ENCODE measurements at places on chromosomes 16 and 17. TPM values are rescaled to one million over a fixed set of nuclear protein-coding genes. Genes with fewer than 3 reads are reported as not detected.

GRCh38 chr17:80025140-80025539 is 10.5 kb downstream of the TBC1D16 start:
- no peak overlapping the region for H3K27ac ChIP-seq
- no peak for DNase-seq
- no peaks in the 10 kb centered on the region for H3K4me1 ChIP-seq
- no peaks in the 10 kb centered on the region for H3K36me3 ChIP-seq
- peaks cover 4% of the 10 kb centered on the region for H3K27me3 ChIP-seq
- no peak overlapping the region for H3K4me3 ChIP-seq

NEK8 gene
- total RNA-seq = 8.0 TPM

GRCh38 chr17:59315866-59316265 is 15.6 kb upstream of the YPEL2 start:
- no peaks in the 10 kb centered on the region for H3K27me3 ChIP-seq
- no peak overlapping the region for H3K27ac ChIP-seq
- no peaks in the 10 kb centered on the region for H3K36me3 ChIP-seq

MRPL10 gene
- total RNA-seq = 60.1 TPM

- H3K4me3 ChIP-seq = no peak overlapping the region
- peaks cover 10% of the 10 kb centered on the region for H3K4me1 ChIP-seq
- no peak for DNase-seq
- peaks cover 12% of the 10 kb centered on the region for H3K36me3 ChIP-seq
Observed at GRCh38 chr17:29073520-29073919, 30.6 kb downstream of the PIPOX start.

GRCh38 chr16:48526058-48526957 is 83.7 kb downstream of the N4BP1 start:
- no peaks in the 10 kb centered on the region for H3K4me1 ChIP-seq
- no peaks in the 10 kb centered on the region for H3K27me3 ChIP-seq
- no peak for DNase-seq
- no peak overlapping the region for H3K27ac ChIP-seq

GRCh38 chr17:15892731-15893657 is 51.9 kb upstream of the ADORA2B start:
- no peaks in the 10 kb centered on the region for H3K36me3 ChIP-seq
- no peak overlapping the region for H3K4me3 ChIP-seq
- H3K4me1 ChIP-seq = no peaks in the 10 kb centered on the region
- no peak overlapping the region for H3K27ac ChIP-seq
- DNase-seq = no peak
- no peaks in the 10 kb centered on the region for H3K27me3 ChIP-seq

GRCh38 chr16:79587897-79588296 is 12.6 kb downstream of the MAF start:
- no peak overlapping the region for H3K27ac ChIP-seq
- H3K27me3 ChIP-seq = peaks cover 19% of the 10 kb centered on the region
- no peak overlapping the region for H3K4me3 ChIP-seq
- H3K4me1 ChIP-seq = peaks cover 10% of the 10 kb centered on the region
- no peaks in the 10 kb centered on the region for H3K36me3 ChIP-seq

All from T-cell (primary cell).